Posterior vena cava (tissue), 2 donors: ENCODE measurements at places on chromosomes 2 and 18. TPM values are rescaled to one million over a fixed set of nuclear protein-coding genes. Genes with fewer than 3 reads are reported as not detected.

- DNase-seq = no peak
Measured at GRCh38 chr18:45935591-45936335, 31.4 kb downstream of the EPG5 start.

DNA sequence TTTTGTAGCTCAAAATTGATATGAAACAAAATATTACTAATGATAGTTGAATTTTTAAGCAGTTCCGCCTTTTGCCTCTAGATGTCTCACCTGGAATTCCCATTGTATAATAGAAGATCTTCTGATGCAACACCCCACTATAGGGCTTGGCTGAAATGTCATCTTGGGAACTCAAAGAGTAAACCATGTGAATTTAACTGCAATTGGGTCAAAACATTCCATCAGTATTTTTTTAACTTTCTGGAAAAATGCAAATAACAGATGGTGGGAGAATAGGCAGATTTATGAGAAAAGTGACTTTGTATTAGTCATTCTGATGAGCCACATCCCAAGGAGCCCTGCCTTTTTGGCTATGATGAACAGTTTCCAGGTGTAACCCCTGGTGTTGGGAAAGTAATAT, 489.9 kb downstream of the NYAP2 start:
- no peak for DNase-seq

GRCh38 chr18:62860062-62860461, 144.7 kb downstream of the PHLPP1 start:
- DNase-seq = no peak

GRCh38 chr18:50075772-50076171, 119.2 kb downstream of the MYO5B start:
- no peak for DNase-seq

- no peak for DNase-seq
Measured at GRCh38 chr2:189599245-189599644, 18.7 kb upstream of the SLC40A1 start.

GRCh38 chr2:121336528-121337294, 51.7 kb upstream of the TFCP2L1 start:
- DNase-seq = no peak

DNA sequence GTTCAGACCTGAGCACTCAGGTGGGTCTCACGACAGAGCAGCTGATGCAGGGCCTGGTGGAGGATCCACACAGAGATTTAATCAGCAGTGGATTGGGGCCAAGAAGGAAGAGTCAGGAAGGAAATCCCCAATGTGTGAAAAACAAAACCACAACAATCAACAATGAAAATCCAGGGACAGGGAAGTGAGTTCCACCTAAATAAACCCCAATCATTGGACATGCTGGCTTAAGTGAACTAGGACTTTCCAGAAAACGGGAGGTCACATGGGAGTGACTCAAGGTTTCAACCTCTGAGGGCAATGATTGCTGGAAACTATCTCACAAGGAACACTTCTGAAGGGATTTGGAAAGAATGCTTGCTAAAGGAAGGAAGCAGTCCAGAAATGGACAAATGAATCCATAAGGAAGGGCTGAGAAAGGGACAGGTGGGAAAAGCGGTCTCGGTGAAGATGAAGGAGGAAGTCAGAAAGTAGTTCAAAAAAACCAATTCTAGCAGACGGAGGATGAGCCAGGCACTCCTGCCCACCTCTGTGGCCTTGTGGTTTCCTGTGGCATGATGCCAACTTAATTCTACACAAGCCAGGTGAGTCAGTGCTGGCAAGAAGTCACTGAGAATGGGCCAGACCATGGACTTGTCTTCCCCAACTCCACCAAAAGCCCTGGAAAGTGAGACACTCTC, 15.4 kb upstream of the XDH start:
- no peak for DNase-seq

GRCh38 chr18:69261406-69261805, 139.3 kb upstream of the DOK6 start:
- DNase-seq = no peak

GRCh38 chr2:207487650-207488311, 42.0 kb upstream of the CREB1 start:
- DNase-seq = no peak

DNA sequence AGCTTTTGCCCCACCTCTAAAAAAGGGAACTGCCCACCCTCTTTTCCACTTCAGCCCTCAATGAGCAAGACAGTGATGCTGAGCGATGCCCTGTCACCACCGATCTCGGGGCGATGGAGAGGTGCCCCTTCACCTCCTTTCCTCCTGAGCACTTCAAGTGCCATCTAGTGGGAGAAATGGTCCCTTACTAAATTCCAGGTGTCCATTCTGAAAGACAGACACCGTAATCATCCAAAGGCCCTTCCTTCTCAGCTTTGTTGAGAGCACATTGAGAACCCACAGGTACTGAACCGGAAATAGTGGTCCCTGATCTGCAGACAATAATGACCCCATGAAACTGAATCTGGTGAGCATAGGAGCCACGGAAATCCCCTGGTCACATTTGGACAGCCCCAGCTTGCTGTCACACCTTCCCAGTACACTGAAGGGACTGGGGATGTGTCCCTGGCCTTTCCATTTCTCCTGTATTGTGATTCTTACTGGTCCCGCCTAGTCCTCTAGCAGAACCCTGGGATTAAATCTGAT, 38.5 kb downstream of the KCTD18 start:
- DNase-seq = no peak

- no peak for DNase-seq
Measured at GRCh38 chr2:128670066-128670465, 351.4 kb upstream of the HS6ST1 start.

DNA sequence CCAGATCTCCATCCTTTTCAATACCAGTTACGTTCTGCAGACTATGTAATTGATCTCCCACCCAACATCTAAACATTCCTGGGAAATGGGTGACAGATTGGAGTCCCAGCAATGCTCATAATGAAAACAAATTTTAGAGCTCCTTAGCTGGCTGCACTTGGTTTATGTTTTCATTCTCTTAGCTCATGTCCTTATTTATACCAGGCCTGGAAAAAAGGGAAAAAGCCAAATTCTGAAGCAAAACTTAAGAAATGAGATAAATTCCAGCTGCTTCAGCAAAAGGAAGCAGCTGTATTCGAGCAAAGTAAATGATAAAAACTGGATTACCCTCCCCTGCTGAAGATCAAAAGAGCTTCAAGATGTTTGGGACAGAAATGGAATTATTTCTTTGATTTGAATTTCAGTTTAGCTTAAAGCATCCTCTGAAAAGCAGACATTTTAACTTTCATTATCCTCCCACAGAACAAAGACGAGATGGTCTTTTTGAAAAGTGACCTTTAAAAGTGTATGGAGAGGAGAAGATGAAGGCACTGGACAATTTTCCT, 196.5 kb upstream of the THUMPD2 start:
- no peak for DNase-seq

DNA sequence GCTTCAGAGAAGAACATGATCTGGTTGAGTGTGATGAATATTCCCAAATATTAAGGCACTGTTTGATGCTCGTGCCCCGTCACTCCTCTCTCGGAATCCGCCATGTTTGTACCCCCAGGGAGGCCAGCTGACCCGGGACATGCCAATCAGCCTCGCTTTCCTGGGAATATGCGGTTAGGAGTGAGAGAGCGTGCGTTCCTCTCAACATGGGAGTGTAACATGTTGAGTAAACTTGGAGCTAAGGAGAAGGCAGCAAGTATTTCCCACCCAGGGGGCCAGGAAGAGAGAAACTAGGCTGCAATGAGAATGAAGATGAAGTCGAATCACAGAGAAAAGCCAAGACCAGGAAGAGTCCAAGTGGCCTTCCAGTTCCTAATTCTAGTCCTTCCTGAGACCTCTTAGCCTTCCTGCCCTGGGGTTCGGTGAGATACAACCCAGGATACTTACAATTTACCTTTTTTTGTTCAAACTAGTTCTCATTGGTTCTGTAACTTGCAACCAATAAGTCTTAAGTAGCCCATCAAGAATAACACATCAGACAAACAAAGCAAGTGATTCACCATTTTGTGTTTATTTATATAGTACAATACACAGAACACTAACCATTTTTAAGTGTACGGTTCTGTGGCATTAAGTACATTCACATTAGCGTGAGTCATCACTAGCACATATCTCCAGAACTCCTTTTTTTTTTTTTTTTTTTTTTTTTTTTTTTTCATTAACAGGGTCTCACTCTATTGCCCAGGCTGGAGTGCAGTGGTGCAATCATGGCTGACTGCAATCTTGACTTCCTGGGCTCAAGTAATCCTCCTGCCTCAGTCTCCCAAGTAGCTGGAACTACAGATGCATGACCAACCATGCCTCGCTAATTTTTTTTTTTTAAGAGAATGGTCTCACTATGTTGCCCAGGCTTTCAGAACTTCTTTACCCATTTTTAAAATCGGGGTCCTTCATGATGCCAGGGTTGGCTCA, 36.4 kb upstream of the SLC1A4 start:
- no peak for DNase-seq

DNA sequence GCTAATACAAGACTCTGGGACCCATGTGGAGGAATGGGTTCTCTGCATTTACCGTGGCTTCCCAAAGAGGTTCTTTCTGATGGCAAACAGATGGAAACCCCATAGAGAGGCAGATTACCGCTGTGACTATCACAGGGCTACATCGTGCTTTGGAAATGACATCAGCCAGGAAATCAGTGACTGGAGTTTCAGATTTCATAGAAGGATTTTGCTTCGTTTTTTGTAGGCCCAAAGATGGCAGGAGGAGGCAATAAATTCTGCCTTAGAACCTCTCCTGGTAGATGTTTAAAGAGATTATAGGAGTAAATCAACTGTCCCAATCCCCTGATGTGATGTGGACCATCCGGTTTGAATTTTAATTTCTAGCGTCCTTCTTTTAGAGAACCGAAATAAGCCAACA, 214.1 kb downstream of the AGPS start:
- no peak for DNase-seq

- no peak for DNase-seq
Measured at GRCh38 chr18:23540867-23541266, 37.6 kb downstream of the RMC1 start.

GRCh38 chr2:85178154-85178553, 45.0 kb downstream of the TCF7L1 start:
- DNase-seq = no peak

Gene UGT1A9
- total RNA-seq = not detected

Gene TMEFF2
- total RNA-seq = 0.19 TPM

Gene TRIB2
- 29.4 TPM for total RNA-seq

Gene ATOH8
- 17.5 TPM for total RNA-seq

Gene RTP5
- not detected for total RNA-seq

Gene ABCG5
- total RNA-seq = not detected
